ENCODE measurements at places on chromosomes 1 and 21.

DNA sequence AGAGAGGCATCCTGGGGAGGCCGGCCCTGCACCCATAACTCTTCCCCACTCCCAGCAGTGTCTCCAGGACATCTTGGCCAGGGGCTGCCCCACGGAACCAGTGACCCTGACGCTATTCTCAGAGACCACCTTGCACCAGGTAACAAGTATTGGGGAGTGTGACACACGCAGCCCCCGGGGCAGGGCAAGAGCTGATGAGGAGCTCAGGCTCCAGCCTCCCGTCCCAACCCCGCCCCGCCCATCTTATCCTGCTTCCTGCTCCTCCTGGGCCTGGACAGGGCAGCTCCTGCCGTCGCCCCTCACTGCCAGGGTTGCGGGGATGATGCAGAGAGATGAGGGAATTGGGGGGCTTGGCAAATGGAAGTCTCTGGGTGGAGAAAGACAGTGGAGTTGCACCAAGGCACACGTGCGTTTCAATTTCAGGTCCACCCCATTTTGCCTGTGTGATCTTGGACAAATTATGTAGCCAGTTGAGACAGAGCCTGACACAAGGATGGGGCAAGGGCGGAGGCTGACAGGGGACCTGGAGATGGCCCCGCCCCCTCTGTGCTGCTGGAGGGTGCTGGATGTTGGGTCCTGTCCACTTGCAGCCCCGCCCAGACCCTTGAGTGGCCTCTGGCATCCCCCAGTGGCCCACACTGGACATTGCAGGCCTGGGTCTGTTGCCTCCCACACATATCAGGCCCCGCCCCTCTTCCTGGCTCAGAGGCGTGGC lies 10.7 kb downstream of the CLCNKA start:
- peak; percentile 25 for DNase-seq

GRCh38 chr1:242454262-242455051 lies 70.0 kb downstream of the PLD5 start:
- DNase-seq = no peak

GRCh38 chr1:222736470-222736869 lies 532 bp upstream of the FAM177B start:
- DNase-seq = no peak

GRCh38 chr1:20430355-20431175 lies 55.4 kb downstream of the CAMK2N1 start:
- peak; percentile 13 for DNase-seq
